MCF 10A (cell line): ENCODE measurements at places on chromosomes 5 and 9.

GRCh38 chr5:41193456-41194205 is 19.7 kb downstream of the C6 start:
- DNase-seq, result peak; percentile 95

DNA sequence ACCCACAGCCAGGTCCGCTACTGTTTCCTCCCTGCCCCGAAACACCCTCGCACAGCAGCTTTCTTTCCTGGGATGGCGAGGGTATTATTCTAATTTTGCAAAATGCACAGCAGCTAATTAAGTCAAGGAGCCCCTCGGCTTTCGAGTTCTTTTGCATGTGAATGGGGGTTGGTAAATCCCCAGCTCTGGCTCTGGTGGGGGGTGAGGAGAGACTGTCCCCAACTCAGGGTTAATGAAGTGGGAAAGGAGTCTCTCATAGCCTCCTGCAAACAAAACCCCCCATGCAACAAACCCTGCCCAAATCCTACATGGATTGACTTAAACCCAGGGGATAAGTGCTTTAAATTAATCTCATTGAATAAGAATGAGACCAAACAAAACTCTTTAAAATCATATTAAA is 8.8 kb downstream of the BARHL1 start:
- DNase-seq, result no peak

DNA sequence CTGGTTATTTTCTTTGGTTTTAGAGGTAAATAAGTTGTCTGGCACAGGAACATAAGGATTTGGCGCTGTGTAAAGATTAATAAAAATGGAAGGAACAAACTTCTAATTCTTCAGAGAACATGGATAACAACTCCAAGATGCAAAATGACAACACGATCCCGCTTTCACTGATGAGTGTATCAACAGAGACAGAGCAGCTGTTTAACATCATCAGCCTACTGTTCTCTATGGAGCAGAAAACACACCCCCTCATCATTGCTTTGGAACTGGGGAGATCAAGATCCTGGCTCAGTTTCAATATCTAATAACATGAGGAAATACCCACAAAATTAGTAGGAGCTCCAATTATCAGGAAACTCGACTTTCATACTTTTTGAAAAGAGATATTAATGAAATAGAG is 8.3 kb upstream of the GAS1 start:
- DNase-seq, result no peak

DNA sequence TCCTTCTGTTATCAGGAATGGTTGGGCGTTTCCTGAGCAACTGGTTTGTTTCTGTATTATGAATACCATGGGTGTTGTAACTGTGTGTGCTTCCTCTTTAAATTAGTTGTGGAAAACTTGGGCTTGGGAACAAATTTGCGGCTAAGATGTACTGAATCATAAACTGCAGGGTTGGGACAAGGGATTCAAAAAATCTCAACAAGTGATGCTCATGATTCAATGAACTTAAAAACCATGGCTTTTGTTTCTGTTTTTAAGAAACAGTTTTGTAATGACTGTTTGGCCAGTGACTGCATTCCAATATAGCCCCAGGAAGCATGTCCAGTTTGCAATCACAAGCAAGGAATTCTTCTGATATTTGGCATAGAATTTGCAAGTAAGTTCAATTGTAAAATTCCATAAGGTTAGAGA is 657.5 kb upstream of the WWC1 start:
- peak; percentile 42 for DNase-seq

- peak; percentile 82 for DNase-seq
Observed at GRCh38 chr9:94922098-94922607, 195.7 kb downstream of the AOPEP start.
